ENCODE measurements at places on chromosomes 7 and 10. TPM values are rescaled to one million over a fixed set of nuclear protein-coding genes. Genes with fewer than 3 reads are reported as not detected.

Gene MRPL43
- total RNA-seq: 89.3 TPM

Gene WNT8B
- not detected for total RNA-seq

Gene FAM171A1
- total RNA-seq: 8.3 TPM

Gene PLAC9
- not detected for total RNA-seq

Gene OR2A5
- total RNA-seq: not detected

Gene CFAP69
- 0.30 TPM for total RNA-seq

Gene PLPP4
- total RNA-seq: 2.0 TPM

Gene HOXA6
- 1.4 TPM for total RNA-seq

Gene CHST3
- total RNA-seq: 17.1 TPM

Gene REEP3
- total RNA-seq: 72.0 TPM

Gene HOXA4
- total RNA-seq: 1.6 TPM
